CD4-positive, alpha-beta T cell treated with Interleukin-17A for 1 hour (primary cell): ENCODE measurements at places on chromosomes 2 and 18.

- no peak for DNase-seq
Measured at GRCh38 chr2:158778243-158778642, 16.9 kb upstream of the DAPL1 start.

DNA sequence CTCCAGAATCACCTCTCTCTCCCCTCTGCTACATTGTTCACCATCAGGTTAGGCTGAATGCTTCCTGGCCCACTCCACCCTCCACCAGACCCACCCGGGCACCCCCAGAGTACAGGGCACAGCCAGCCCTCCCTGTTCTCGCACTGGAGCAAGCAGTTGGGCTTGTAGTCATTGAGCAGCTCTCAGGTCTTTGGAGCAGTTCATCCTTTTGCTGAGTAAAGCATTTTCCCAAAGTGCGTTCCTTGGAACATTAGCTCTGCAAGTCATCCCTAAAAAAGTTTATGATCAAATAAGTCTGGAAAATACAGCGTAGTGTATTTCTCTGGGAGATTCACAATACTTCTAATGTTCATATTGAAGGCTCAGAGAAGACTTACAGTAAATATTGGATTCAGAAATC lies 103.5 kb upstream of the DAPL1 start:
- no peak for DNase-seq

DNA sequence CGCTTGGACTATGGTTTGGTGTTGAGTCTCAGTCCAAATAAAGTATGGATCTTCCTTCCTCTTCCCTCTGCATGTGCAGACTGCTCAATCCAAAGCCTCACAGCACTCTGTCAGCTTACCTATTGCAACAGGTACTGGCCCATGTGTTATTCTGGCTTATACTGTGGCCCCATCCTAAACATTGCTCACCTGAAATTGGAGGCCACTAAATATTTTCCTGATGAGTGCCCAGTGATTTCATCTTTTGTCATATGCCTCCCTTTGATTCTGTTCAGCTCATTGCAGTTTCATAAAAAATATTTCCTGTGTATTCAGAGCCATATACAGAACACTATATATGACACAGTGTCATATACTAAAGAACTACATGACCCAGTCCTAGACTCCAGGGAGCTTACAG lies 86.3 kb upstream of the FAM136A start:
- no peak for DNase-seq

- DNase-seq: no peak
Measured at GRCh38 chr2:55311444-55311870, 42.4 kb upstream of the MTIF2 start.

GRCh38 chr2:240704651-240705050 lies 13.0 kb downstream of the AQP12A start:
- DNase-seq: peak; percentile 29

- DNase-seq: no peak
Measured at GRCh38 chr18:8721716-8722115, 16.4 kb downstream of the MTCL1 start.

DNA sequence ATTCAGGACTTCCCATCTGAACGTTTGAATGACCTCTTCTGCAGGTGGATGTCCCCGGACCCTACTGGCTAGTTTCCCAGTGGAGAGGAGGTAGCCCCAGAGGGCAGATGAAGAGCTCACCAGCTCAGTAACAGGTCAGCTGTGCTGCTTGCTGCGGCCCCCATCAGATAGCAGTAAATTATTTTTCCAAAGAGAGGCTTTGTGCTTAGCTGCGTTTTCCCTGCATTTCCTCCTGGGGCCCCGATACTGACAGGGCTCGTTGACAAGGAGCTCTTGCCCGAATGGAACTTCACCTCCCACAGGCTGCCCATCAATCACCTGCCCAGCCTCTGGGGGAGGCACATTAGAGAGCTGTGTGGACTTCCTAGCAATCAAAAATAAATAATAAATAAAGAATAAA lies 185.8 kb downstream of the DOK6 start:
- DNase-seq: no peak

DNA sequence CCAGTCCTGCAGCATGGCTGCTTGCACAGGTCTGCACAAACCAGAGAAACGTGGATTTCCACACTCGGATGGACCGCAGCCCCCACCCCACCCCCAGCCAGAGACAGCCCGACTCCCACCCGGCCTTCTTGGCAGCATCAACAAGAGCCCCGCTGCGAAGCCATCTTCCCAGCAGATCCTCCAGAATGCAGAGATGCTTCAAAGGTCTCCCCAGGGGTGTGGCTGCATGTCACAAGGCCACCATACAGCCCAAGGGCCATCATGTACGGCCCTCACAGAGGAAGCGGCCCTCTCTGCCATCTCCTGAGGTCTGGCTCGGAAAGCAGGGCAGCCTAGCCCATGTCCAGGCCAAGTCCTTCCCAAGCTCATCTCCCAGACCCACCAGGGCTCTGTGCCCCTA lies 11.5 kb downstream of the DNMT3A start:
- DNase-seq: no peak

- DNase-seq: no peak
Measured at GRCh38 chr2:80527119-80527518, 222.6 kb upstream of the LRRTM1 start.

DNA sequence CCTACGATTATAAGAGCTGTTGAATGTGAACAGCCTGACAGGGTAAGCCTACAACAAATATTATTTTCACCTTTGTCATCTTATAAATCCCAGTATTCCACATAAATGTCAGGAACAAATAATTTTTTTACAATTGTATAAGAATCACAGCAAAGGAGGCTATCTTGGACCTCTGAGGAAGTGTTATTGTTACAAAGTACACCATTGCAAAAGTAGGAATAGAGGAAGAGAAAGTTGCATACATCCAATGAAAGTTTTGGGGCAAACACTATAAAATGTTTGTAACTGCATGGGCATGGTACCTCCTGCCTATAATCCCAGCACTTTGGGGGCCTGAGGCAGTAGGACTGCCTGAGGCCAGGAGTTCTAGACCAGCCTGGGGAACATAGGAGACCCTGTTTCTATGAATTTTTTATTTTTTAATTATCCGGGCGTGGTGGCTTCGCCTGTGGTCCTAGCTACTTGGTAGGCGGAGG lies 715 bp upstream of the MEMO1 start:
- no peak for DNase-seq

- no peak for DNase-seq
Measured at GRCh38 chr2:224983712-224984554, 58.3 kb downstream of the DOCK10 start.

DNA sequence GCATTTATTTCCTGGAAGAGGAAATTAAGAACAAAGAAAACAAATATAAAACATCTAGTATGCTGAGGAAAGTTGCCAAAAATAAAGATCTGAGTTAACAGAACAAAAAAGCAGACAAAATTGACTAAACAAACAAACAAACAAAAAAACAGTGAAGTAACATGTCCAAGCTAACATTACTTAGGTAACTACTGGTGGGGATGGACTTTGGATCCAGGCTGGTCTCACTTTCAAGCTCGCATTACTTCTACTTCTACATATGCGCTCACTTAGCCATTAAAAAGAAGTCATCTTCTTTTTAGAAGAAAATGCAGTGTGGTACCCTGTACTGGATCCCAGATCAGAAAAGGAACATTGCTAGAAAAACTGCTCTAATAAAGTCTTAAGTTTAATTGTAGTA lies 358.9 kb downstream of the NCKAP5 start:
- DNase-seq: no peak

DNA sequence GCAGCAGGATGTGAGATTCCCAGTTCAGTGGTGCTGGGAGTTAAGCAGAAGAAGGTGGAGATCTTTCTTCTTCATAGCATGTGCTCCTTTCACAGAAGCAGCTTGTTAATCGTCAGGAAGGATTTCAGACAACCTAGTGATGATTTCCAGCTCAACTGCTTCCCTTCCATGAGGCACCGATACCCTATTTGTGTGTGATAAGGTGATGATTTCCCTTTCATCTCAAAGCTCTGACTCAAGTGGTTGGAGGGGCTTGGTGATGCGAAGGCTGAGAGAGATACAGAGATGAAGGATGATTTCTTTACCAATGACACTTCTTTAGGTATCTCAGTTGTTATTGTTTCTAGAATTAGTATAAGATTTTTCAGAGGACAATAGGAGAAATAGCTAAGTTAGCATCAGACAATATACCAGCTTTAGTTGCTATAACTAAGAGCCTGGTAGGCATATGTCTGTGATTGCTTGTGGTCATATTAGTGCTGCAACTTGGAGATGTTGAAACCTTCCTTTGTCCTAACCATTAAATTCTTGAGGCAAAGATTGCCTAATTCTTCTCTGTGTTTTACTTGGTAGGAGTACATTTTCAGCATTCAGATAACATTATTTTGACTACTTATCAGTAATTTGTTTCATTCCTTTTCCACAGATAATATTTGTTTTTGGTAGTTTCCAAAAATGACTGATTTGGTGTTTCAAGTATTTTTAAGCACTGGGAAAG lies 111.3 kb downstream of the PLCL1 start:
- no peak for DNase-seq

GRCh38 chr2:177313162-177313781 lies 48.7 kb upstream of the NFE2L2 start:
- DNase-seq: no peak

GRCh38 chr2:70133491-70134322 lies 46.4 kb downstream of the PCBP1 start:
- DNase-seq: peak; percentile 68

DNA sequence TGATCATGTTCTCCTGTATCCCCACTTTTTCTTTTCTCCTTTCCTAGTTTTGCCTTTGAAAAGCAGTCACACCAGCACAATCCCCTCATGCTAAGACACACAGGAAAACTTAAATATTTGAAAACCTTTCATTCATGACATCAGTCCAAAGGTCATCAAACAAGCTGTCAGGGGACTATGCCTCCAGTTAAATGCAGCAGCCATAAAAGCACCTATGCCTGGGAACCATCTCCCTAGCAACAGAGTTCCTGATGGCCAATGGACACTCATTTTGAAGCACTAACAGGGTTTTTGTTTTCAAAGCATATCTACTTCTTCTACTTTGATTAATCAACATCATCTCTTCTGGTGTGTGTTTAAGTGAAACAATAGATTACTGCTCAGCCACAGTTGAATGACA lies 286.4 kb upstream of the PARD3B start:
- no peak for DNase-seq

GRCh38 chr18:2855560-2856350 lies 8.9 kb downstream of the EMILIN2 start:
- no peak for DNase-seq

DNA sequence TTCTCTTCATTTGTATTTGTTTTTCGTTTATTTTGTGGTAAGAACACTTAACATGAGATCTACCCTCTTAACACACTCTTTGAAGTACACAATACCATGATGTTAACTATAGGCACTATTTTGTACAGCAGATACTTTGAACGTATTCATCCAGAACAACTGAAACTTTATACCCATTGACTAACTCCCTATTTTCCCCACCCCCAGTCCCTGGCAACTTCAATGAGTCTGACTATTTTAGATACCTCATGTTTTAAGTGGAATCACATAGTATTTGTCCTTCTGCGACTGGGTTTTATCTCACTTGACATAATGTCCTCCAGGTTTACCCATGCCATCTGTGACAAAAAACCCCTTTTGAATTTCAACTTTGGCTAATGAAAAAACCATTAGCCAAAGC lies 356.3 kb upstream of the CDH20 start:
- DNase-seq: no peak

- no peak for DNase-seq
Measured at GRCh38 chr2:25598911-25599310, 74.5 kb downstream of the DTNB start.

GRCh38 chr18:2839202-2839601 lies 7.6 kb upstream of the EMILIN2 start:
- DNase-seq: no peak

GRCh38 chr18:25516121-25516520 lies 164.2 kb upstream of the ZNF521 start:
- DNase-seq: no peak

DNA sequence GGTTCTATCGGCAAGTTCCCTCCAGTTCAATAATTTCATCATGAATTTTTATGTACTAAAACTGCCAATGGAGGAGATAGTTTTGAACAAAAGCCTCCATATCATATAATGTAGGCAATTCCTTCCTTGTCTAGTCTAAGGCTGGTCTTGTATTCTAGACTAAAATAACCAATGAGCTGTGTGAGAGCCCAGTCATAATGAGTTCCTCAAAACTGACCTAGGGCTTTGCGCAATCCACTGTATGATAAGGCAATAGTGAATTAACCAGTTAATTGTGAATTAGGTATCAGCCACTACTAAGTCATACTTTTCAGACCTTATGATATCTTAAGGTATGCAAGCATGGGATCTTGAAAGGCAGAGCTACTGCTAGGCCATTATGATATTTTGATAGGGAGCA lies 7.6 kb upstream of the UXS1 start:
- no peak for DNase-seq

GRCh38 chr2:30883822-30884221 lies 76.6 kb upstream of the CAPN13 start:
- DNase-seq: no peak

GRCh38 chr2:147499785-147500184 lies 345.0 kb upstream of the ACVR2A start:
- DNase-seq: no peak

- no peak for DNase-seq
Measured at GRCh38 chr18:27010784-27011183, 145.3 kb upstream of the AQP4 start.

DNA sequence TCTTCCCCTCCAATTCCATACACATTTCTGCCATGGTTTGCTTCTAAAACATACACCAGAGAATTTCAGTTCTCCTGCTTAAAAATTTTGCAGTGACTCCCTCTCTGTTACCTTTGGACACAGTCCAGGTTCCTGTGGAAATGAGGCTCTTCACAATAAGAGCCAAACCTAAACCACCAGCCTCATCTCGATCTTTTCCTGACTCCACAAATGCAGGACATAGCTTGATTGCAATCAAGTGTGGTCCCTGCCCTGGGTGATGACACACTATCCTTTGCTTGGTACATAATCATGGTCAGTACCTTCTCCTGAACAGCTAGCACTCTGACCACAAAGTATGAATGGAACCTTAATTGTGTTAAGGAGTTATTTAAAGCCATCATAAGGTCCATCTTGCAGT lies 134.9 kb upstream of the CHAC2 start:
- DNase-seq: no peak

DNA sequence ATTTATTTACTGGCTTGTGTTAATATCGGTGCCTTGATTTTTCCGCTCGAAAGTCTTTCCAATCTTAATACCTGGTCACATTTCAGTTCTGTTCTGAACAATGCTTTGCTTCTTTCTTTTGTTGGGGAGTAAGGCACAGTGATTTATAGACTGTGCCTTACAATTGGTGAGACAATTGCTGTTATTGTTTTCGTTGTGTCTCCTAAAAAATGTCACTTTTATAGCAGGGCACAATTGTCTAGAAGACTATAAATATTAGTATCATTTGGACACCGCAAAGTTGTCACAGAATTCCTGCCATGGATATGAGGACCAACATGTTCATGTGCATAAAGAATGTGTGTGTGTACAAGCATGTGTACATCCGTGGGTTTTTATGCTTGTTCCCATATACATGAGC lies 231.9 kb downstream of the INSIG2 start:
- DNase-seq: no peak
